ENCODE measurements at places on chromosomes 11 and 22.

DNA sequence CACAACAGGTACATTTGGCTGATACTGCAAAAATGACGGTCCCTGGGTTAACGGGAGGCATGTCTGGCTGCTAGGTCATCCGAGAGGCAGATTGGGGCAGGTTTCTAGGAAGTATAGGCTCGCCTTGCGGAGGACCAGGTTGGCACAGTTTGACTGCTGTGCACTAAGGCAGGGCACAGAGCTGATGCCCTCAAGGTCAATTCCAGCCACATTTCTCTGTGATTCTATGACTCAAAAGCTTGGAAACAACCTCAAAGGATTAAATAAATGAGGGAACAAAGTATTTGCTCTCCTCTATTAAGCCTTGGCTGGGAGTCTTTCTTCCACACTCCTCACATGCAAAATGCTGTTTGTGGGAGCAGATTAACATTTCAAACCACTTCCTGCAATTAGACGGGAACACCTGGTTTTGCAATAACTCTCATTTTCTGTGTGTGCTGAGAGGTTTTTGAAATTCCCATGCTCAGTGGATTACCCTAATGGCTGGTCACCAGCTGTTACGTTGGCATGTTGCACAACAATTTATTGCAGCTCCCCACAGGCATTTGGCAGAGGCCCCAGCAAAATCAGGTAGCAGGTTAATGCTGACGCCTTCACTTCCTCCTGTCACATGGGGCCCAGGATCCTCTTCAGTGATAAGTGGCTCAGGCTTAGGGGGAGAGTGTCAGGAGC is 61.0 kb upstream of the PLET1 start:
- no peak for DNase-seq

GRCh38 chr11:6599449-6599848 is 4.0 kb downstream of the RRP8 start:
- no peak for DNase-seq

DNA sequence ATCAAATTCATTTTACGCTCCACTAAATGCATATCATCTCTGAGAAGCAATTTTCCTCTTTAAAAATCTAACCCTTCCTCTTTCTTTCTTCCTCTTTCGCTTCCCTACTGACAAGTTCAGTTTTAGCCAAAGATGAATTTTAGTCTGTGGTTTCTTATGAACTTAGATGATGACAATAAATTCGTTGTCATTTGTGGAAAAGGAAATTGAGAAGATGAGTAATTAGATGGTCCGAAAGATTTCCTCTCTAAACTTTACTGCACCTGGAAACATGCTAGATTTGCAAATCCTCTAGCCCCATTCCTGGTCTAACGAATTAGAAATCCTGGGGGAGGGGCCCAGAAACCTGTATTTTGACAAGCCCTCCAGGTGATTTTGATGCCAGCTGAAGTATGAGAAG is 855.4 kb upstream of the CHORDC1 start:
- no peak for DNase-seq

- DNase-seq, result no peak
Measured at GRCh38 chr11:27571154-27571810, 64.7 kb upstream of the LIN7C start.

DNA sequence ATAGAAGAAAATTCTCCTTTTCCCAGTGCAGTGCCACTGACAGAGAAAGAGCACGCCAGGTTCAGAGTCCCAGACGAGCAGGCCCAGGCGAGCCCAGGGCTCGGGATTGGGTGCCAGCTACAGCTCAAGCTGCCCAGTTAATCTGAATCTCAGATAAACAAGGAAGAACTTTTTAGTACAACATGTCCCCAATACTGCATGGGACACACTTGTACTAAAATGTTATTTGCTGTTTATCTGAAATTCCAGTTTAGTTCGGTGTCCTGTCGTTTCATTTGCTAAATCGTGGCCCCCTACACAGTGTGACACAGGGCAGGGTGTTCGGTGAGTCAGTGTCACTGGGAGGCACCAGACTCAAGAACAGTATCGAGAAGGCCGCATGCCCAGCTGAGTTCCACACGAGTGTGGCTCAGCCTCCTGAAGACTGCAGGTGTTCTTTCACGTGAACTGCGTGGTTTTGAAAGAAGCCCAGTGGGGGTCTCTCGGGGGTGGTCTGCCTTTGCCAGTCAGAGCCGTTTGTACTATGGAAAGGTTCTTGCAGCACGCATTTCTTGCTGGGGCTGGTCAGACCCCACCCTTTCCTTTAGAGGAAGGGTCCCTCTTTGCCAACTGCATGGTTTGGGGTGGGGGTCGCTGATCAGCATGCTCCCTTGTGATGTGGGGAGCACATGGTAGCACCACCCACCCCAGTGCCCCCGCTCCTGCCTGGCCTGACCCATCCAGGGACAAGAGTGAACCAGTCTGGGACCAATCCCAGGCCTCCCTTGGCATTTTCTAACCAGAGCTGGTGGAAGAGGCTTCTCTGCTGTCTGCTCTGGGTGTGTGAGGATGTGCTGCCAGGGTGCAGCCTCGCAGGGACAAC is 115.6 kb upstream of the B3GAT1 start:
- DNase-seq, result no peak

DNA sequence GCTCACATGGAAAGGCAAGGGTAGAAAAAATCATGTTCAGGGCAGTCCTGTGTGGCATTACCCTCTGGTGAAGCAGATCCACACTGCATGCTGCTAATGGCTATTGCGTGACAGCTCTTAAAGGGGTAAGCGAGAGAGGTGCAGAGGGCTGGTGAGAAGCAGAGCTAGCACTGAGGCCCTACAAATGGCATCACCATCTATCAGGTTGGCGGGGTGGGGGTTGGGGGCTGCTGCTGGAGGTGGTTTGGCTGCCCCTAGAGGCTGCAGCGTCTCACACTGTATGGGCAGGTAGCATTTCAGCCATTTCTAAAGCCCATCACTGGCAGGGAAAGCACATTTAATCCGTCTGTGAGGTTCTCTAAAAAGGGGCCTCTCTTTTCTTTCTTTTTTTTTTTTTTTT is 16.9 kb upstream of the TMA7B start:
- DNase-seq, result no peak

- DNase-seq, result no peak
Measured at GRCh38 chr11:35484435-35484834, 41.0 kb downstream of the PAMR1 start.

DNA sequence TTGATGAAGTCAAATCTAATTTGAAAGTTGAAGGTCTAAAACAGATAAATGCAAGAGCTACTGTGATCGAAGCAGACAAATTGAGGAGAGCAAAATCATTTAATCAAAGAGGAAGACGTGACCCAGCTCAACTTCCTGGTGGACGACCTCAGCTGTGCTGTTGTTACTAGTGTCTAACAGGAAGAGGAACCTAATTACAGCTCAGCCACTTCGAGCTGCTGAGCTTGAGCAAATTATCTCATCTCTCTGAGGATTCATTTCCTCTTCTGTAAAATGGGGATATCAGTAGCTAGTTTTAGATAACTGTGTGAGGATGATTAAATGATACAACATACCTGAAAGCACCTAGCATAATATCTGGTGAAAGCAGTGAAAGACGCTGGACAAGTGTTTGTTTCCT is 48.6 kb upstream of the OLFML1 start:
- no peak for DNase-seq

GRCh38 chr11:94862926-94863880 is 95.0 kb downstream of the AMOTL1 start:
- DNase-seq, result no peak

- no peak for DNase-seq
Measured at GRCh38 chr11:61142424-61142823, 18.8 kb downstream of the VPS37C start.

DNA sequence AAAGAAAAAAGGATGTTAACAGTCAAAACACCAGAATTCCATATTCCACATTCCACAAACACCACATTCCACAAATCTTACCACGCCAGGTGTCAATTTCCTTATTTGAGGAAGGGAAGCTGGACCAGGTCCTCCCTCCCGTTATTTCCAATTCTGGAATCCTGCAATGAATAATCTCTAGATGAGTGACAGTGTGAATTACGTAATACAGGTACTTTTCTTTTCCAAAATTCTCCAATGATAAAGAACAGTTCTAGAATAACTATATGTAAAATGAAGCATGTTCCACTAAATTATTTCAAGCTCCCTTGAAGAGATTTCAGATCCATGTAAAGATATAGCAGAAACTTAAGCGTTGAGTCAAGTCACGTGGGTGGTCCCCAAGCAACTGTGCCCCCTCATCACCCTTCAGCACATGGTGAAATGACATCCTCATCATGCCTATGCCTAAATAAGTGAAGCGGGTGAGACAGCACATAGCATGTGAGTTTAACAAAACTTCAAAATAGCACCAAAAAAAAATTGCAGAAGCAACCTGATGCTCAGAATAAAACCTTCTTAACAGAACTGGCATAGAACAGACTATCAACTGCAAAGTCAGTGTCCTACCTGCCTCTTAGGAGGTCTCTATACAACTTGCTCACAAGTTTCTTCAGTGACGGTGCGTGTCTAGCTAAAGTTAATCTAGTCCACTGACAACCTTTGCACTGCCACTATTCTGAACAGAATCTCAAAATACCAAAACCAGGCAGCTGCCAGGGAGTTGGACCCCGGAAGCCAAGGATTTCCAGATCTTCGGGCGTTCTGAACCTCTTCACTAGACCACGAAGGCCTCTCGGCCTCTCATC is 876 bp downstream of the NFRKB start:
- DNase-seq, result no peak

GRCh38 chr11:35611741-35612140 is 6.5 kb upstream of the FJX1 start:
- DNase-seq, result no peak

- DNase-seq, result no peak
Measured at GRCh38 chr22:42364604-42365110, 67.5 kb downstream of the NFAM1 start.

GRCh38 chr22:23102776-23103175 is 32.5 kb downstream of the GNAZ start:
- DNase-seq, result no peak

GRCh38 chr11:121105481-121106195 is 4.6 kb downstream of the TECTA start:
- DNase-seq, result no peak

- DNase-seq, result no peak
Measured at GRCh38 chr11:123570939-123571580, 83.4 kb downstream of the SCN3B start.

GRCh38 chr11:61542024-61542461 is 33.5 kb downstream of the LRRC10B start:
- no peak for DNase-seq

DNA sequence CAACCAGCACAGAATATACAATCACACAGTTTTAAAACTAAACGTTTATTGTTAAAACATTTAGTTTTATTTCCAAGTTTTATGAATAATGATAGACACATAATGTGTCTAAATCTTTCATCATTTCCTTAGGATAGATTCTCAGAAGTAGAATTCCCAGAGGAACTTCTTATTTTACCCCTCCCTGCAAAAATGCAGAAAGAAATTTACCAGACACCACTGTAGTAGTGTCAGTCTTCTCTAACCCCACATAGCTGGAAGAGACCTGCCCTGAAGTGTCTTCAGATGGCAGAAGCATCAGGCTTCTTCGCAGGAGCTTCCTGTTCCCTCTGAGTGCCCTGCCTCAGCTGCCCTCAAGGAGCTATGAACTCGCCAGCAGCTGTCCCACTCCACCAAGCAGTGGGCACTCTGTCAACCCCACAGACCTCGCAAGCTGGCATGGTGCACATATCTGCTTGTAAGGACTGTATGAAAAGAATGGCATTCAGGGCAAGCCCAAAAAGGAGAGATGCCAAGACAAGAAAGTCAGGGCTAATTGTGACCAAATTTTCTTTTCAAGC is 28.5 kb upstream of the PAK1 start:
- no peak for DNase-seq

- no peak for DNase-seq
Measured at GRCh38 chr11:7612661-7613393, 60.5 kb downstream of the CYB5R2 start.

DNA sequence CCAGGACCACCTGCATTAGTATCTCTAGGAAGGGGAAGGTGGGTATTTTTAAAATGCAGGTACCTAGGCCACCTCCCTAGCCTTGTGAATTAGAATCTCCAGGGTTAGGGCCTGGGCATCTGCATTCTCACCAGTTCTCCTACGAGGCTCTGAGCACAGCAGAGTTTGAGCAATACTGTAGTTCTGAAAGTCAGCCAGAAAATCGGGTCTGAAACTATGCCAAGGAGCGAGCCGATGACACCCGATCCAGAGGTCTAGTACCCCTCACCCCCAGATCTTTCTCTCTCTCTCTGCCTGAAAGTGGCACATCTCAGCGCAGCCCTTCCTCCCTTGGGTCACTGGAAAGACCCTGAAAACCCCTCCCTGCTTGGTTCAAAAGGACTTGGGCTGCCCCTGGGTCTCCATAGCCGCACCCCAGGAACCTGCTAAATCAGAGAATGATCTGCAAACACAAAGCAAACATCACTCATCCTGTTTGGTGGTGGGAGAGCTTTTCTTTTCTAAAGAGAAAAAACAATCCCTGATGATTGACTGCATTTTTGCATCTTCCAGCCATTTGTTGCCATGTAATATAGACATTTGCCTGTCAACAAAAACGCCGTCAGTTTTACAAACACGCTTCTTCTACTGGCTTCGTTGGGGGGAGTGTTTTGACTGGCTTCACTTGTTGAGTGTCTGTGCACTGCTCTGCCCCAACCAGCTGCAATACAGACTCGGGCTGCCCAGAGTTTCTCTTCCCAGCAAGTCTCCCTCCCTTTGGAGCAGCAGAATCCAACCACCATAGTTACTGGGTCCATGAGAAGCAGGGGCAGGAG is 229.9 kb downstream of the MN1 start:
- no peak for DNase-seq

DNA sequence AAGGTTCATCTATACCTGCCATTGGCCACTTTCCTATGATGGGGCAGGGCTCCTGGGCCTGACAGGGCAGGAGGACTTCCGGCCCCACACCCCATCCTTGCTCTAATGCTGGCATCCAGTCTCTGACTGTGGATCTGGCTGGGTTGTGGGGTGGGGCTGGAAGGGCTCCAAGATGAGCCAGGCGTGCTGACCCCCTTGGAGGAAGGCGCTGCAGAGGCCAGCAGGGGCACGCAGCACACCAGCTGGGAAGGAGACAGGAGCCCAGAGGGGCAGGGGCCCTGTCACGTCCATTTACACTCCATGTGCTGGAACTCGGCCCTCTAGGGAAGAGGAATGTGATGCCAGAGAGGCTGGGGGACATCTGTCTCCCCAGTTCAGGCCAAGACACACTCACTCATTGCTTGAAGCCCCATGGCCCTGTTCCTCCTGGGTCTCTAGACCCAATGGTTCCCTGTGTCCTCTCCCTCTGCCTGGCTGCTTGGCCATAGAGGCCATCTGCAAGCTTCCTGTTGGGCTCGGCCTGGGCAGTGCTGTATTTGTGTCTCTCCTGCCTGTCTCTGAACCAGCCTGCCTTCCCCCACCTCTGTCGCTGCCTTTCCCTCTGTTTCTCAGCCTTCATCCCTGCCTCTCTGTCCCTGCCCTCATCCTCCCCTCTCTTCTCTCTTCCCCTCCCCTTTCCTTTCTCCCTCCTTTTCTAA is 67.5 kb upstream of the NECTIN1 start:
- DNase-seq, result no peak

GRCh38 chr11:133382131-133382812 is 150.0 kb downstream of the OPCML start:
- no peak for DNase-seq

Data from activated T-helper 1 cell treated with anti-CD3 and anti-CD28 coated beads, Interleukin-2, amount 50 U/mL, for 16 hours (primary cell).